Choroid plexus epithelial cell (primary cell): ENCODE measurements at places on chromosomes 7 and 10.

GRCh38 chr7:150753826-150754603, 16.8 kb downstream of the GIMAP5 start:
- DNase-seq, result no peak

DNA sequence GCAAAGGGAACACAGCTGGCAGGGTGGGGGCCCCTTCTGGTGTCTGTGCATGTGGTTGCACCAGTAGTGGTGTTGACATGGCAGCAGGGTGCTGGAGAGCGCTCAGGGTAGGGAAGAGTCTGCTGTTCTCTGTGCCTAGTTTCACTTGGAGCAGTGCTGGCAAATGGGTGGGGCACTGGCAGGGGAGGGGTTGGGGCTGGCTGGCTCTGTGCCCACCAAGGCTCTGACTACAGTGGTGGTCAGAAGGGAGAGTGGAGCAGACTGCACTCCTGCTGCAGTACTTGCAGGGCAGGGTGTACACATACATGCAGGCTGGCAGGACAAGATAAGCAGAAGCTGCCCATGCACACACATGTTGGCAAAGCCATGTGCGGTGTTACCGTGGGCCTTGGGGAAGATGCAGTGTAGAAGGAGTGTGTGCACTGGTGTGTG, 18.2 kb downstream of the FAM25A start:
- DNase-seq, result no peak

GRCh38 chr7:1777122-1777521, 107.0 kb downstream of the ELFN1 start:
- DNase-seq, result no peak

- peak; percentile 79 for DNase-seq
Measured at GRCh38 chr7:75776295-75776971, 4.4 kb upstream of the CCL26 start.

GRCh38 chr7:98168904-98169621, 42.2 kb upstream of the BHLHA15 start:
- no peak for DNase-seq

DNA sequence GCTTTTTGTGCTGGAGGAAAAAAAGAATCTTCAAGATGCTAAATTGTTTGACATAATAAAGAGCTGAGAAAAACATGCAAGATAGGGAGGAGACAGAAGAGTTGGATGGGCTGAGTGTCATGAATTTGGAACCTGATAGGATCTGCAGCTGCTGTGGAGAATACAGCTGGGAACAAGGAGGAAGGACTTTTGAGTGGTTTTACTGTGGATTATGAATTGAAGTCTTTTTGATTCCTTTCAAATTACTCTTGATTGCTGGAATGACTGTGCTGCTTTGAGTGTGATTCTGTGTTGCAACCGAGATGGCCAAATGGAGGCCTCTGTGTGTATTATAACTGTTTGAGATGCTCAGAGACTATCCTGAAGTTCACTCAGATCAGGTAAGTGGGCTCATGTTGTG, 4.0 kb downstream of the EFCAB10 start:
- DNase-seq, result no peak

- no peak for DNase-seq
Measured at GRCh38 chr10:3636356-3637181, 148.4 kb downstream of the KLF6 start.

- DNase-seq, result no peak
Measured at GRCh38 chr7:34034728-34035127, 129.4 kb downstream of the BMPER start.

DNA sequence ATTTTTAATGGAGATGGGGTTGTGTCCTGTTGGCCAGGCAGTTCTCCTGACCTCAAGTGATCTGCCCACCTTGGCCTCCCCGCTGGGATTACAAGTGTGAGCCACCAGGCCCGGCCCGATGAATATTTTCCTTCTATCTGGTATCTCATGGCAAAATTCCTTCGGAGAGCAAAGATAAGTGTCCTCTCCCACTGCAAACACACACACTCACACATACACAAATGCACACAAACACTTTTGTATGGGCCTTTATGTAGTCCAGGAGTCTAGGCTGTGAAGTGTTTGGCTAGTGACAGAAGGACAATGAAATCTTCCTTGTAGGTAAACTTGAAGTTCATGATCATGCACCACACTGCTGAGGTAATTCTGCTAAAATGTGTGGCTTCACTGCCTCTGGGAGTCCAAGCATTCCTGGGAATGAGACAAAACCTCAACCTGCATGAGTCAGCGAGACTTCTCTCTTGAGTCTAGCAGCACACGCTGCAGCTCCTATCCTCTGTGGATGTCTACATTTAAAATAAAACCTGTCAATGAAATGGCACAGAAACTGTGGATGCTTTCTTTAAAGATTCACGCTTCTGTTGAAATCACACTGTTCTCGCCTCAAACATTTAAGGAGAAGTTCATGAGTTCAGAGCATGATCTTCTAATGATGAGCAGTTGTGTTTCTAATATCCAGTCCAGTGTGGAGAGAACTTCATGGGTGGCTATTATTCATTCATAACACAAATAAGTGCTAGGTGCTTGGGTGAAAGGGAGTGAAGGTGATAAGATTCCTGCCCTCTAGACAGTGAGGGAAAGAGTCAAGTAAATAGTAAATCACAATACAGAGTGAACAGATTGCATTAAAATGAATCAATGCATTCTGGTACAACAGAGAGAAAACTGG, 96.5 kb downstream of the NRP1 start:
- peak; percentile 96 for DNase-seq

DNA sequence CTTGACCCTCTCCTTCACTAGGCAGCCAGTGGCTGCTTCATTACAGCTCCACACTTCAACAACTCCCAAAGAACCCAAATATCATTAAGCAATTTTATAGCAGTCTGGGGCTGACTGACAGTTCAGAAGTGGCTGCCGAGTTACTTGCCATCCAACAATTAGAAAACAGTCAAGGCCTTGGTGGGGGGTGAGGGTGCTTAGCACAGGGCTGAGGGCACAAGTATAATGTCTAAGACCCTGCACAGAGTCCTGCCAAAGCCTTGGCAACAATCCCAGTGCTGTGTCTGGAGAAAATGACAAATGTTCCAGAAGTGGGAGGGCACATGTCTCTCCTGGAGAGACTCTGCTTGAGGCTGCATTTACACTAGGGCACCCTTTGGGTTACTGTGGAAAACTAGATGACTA, 71.1 kb downstream of the CXCL12 start:
- no peak for DNase-seq

DNA sequence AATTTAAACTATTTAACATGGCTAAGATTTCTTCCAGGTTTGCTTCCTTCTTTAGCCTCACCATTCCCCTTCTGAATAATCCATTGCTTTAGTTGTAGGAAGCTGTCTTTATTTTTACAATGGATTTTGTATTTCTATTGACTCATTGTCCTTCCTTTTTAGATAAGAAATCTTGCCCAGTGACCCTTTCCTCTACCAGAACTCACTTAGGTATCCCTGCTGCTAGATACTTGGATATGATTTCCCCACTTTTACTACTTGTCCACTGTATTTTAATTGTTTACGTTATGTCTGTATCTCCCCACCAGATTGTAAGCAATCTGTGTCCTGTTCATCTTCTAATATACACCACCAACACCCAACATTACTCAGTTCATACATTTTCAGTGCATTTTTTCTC, 47.7 kb upstream of the MDFIC start:
- no peak for DNase-seq

GRCh38 chr7:48710995-48711394, 213.4 kb upstream of the CDC14C start:
- DNase-seq, result no peak

- DNase-seq, result peak; percentile 30
Measured at GRCh38 chr7:21941611-21942141, 4.0 kb downstream of the CDCA7L start.

GRCh38 chr7:156998988-156999957, 11.2 kb downstream of the MNX1 start:
- DNase-seq, result no peak

DNA sequence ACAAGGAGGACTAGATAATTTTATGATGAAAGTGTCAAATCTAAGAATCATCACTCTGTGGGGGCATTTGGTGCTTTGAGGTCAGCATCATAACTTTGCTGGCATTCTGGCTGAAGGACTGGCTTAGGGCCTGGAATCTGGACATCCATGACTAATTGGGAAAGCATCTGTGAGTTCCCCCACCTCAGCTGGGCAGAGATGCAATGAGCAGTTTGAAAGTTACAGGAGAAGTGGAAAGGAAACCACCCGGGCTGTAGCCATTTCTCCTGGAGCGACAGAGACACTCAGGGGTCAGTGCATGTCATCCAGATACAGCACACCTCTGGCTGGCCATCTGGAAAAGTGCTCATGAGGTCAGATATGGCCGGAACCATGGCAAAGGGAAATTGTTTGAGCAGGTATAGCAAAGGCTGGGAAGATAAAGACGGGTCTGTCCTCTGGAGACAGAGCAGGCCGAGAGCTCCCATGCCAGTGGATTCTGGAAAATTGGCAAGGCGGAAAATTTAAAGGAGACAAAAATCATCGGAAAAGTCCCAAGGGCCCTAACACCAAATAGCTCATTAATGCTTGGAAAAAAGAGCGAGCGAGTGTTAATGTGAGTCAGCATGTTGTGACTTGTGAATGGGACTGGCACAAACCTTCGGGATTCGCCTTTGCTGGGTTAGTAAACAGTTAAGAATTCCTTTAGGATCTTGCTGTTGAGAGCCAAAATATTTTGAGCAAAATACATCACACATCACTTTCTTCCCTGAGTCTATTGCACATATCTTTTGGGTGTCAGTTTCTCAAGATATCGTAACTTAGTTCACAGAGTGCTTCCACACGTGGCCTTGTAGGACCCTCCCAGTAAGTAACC, 188.4 kb upstream of the AGK start:
- DNase-seq, result peak; percentile 65

DNA sequence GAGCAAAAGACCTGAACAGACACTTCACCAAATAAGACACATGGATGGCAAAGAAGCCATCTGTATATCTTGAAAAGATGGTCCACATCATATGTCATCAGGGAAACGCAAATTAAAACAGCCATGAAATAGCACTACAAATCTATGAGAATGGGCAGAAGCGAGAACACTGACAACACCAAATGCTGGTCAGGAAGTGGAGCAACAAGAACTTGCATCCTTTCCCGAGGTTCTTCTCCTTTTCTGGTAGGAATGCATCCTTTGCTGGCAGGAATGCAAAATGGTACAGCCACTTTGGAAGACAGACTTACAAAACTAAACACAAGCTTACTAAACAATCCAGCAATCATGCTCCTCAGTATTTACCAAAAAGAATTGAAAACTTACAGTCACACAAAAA, 60.0 kb downstream of the PIK3AP1 start:
- no peak for DNase-seq

GRCh38 chr10:4947039-4947634, 16.1 kb upstream of the AKR1C1 start:
- peak; percentile 59 for DNase-seq

DNA sequence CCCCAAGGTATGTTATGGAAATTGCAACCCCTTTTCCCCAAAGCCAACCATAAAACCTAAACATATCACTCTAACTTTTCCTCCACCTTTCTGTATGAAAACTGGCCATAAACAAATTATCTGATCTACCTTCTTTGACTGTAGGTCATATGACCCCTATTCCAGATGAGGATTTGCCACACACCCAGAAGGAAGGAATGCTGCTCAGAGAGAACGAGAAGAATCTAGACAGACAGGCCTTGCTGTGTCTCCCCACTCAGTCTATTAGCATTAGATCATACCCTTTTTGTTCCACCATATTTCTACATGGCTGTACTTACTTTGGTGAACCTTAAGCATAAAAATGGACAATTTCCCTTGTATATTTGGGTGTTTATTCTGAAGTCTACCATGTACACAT, 113.0 kb upstream of the PHYHIPL start:
- DNase-seq, result no peak

GRCh38 chr7:1243964-1244416, 11.3 kb downstream of the UNCX start:
- no peak for DNase-seq

GRCh38 chr7:95263785-95264362, 60.5 kb downstream of the PON1 start:
- DNase-seq, result no peak

DNA sequence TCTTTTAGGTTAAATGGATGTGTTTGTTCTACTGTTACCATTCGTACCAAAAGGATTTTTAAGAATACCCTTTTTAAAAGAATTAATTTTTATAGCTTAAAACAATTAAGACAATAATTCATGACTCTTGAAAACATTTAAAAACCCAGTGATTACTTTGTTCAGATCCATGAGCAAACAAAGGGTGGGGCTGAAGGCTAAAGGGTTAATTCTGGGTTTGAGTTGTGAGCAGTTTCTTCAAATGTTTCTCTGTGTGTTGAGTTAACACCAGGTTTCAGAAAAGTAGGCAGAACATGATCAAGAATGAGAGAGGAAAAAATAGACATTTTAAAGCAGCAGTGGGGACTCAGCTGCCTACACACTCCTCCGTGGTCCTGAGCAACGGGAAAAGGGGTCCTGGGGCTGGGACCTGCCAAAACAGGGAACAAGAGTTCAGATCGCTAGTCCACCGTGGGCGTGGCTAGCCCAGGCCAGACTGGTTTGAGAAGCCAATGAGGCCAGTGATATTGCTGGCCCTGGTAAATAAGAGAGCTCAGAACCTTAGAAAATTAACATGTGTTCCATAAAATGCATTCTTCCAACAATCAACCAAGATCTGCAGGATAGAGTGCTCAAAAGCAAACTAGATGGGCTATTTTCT, 14.9 kb upstream of the EZH2 start:
- DNase-seq, result no peak

GRCh38 chr10:73959484-73960243, 38.3 kb upstream of the VCL start:
- no peak for DNase-seq

DNA sequence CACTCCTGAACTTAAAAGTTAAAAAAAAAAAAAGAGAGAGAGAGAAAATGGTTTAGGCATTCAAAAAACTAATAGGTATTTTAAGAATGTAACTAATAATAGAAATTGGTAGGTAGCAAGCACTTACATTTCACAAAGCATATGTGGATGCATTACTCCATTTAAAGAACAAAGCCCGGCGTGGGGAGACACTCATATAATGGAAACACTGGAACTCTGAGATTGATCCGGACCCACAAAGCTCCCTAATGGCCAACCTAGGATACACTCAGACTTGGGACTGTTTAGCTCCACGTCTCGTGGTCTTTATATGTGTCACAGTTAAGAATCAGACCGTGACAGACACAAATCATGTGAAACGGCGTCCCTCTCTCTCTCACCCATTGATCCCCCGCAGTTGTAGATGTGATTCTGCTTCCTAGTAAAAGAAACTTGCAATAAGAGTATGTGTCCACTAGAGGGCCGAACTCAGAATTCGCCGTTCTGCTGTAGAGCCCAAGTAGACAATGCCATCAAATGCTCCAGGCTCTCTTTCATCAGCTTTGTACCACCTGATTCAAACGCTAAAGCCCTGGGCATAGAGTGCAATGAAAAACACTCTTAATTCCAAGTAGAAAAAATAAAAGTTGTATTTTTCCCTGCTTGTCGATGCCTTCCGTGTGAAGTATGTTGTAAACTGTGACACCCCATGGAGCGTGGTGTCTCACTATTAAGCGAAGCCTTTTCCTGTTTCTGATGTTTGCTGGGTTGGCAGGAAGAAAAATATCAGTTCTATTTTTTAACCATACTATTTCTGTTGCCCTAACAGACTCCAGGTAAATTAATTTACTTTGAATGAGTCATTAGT, 429.0 kb upstream of the MTPN start:
- peak; percentile 78 for DNase-seq
